ENCODE measurements at places on chromosomes 2 and 18.

DNA sequence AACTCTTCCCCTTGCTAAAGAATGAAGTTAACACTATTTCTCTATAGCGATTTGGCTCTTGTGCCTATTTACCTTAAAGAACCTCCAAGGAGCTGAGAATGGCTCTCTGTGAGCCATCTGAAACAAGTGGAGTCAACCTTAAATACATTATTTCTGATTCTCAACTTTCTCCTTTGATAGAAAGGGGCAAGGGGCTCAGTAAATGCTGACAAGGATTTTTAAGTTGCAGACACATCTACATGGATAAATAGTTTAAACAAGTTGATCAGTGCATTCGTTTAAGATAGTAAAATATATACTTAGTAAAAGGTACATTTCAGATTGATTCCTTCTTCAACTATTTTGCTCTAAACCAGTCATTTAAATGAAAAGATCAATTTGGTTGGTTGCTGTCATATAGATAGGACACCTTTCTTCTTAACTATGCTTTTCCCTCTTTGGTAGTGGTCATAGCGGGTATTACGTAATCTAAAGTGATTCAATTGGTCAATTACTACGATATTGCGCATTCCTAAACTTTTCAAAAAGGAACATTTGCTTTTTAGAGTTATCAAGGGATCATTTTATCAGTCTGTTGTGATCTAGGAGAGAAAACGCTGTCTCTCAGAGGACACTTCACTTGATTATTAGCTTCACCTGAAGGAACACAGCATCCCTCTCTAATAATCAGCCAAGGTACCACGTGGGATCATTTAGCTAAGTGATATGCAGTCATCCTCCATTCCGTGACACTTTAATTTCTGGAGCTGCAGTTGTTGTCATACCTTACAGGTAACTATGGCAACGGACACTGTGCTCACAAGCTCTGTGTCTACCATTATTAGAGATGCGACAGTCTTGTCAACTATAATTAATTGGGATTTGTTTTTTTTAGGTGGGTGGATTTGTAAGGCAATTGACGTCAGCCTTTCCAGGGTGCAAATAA is 50.9 kb upstream of the KCNE4 start:
- no peak for DNase-seq

DNA sequence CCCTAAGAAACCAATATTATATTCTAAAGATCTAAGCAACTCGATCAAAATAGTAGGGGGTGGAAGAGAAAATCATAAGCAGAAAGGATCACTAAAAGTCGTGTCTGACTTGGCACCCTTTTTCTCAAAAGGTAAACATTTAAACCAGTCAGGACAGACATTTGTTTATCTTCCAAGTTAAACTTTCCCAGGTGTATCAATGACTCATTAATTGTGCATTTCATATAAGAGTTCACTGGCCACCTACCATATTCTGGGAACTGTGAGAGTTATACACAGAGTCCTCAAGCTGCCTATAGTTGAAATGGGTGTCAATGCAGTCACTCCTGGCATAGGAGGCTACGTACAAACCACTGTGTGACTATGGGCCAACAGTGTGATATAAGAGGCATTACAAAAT is 4.8 kb upstream of the ACVR1 start:
- DNase-seq = no peak

DNA sequence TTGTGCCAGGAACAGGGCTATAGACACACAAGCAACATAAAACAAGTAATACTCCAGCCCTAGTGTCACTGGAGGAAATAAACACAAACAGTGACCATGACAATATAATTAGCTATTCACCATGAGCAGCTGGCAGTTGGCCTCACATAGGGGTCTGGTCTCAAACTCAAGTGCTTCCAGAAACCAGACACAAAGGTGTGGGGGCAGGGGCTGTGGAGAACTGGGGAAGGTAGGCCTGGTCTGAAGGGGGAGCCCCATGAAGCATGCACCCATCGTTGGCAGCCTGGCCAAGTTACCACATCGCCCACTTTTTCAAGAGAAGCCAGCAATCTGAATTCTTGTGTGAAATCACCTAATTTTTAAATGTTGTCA is 49.5 kb upstream of the SP3 start:
- no peak for DNase-seq

GRCh38 chr2:156511122-156511521 is 74.9 kb downstream of the GPD2 start:
- no peak for DNase-seq

GRCh38 chr2:234816056-234816455 is 135.8 kb upstream of the SH3BP4 start:
- no peak for DNase-seq

All from HCT116 (cell line).